ENCODE measurements at places on chromosomes 5 and 9. TPM values are rescaled to one million over a fixed set of nuclear protein-coding genes. Genes with fewer than 3 reads are reported as not detected.

DNA sequence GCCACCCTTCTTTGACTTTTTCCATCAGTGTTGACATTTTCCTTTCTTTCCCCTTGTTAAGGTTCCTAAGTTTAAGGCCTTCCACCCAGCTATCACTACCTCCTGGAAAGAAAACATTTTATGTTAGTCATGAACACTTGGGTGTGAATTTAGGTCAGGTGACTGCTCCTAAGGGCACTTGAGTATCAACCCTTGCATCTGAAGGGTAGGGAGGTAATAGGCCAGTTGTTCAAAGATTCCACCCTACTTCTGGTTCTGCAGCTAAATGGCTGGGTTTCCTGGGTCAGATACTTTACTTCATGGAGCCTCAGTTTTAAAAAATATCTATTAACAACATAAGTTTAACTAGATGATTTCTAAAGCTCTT, 49.1 kb upstream of the OSMR start:
- no peak for DNase-seq

The CORO2A gene
- 13.9 TPM for total RNA-seq

DNA sequence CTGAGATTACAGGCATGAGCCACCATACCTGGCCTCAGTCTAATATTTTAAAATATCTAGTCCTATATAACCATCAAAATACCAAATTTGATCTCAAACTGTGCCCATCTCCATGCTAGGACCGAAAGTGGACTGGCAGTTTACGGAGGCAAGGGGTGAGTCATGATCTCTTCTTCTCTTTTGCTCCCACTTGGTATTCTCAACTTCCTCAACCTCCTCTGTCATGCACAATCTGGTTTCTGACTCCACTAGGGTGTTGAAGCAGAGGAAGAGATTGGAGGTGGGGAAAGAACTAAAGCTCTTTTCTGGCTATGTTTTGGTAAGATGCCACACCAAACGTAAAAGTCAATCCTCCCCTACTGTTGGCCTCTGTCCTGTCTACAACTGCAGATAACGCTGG, 55.9 kb upstream of the CEMIP2 start:
- DNase-seq: no peak

- DNase-seq: no peak
These were observed 263.9 kb downstream of the SPOCK1 start for GRCh38 chr5:137234973-137235943.

DNA sequence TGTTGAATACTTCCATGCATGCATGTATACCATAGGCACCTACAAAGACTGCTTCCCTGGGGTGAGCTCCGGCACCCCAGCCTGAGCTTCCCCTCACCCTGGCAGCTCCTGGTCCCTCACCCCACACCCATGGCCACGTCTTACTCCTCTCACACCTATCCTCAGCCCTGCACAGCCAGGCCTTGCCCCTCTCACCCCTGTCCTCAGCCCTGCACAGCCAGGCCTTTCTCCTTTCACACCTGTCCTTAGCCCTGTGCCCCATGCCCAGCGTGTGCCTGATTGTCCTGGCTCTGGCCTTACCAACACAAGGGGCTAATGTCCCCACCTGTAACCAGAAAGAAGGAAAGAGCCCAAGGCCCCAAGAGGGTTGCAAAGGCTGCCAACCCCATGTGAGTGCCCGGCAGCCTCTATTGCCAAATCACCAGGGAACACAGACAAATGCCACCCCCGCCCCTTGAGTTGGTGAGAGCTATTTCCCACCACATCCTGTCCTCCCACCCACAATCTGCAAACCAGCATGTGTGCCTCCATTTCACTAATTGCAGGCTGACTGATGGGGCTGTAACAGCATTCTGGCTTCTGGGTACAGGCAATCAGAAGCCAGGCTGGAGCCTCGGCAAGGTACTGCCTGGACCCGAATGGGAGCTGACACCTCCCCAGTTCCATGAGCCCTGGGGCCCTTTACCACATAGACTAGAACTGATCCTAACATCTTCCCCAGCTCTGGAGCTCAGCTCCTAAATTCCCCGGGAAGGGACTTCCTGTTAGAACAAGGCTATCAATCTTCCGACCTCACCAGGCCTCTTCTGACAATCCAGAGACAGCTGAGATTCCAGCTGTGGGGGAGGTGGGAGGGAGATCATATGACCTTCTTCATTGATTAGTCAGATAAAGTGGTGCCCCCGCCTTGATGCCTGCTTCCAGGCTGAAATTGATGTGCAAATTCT, 78.2 kb downstream of the FAM114A2 start:
- no peak for DNase-seq

DNA sequence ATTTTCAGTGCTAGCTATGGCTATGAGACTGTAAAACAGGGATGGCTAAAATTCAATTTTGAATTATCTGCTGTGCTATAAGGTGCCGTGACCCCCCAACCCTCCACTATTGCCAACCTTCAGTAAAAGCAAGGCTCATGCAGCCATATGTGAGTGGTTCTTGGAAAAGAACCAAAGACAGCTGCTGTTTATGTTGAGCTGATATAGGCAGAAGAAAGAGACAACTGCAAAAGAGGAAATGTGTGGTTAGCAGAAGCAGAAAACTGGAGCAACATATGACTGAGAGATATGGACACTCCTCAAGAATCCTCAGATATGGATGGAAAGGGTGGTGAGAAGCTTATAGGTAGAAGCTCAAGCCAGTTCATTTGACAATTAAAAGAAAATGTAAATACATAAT, 200.3 kb downstream of the TLE1 start:
- DNase-seq: no peak

DNA sequence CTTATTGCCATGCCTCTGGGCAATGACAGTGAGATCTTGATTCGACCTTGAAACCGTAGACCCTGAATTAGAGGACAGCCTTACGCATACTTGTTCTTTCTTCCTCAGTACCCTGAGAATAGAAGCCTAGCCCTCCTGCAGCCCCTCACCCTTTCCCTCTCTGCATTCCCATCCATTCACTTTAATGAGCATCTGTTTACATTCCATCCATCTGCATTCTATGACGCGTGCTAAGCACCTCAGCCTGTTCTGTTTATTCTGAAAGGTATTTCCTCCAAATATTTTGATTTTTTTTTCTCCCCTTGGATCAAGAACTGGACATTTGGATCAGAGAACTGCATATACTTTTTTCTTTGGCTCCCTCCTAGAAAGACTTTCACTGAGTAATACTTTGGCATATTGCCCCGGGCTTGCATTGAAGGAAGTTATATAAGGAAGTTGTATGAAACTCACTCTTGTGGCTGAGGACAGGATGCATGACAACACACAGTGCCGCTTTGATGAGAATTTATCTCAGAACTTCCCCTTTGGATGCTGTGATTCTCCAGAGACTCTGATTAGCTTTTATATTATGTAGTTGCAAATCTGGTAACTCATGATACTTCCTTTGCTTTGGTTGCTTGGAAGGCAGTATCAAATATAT, 15.7 kb downstream of the TMEM8B start:
- no peak for DNase-seq

The LHFPL2 gene
- total RNA-seq: 4.3 TPM

GRCh38 chr9:98175762-98176161, 16.7 kb downstream of the CORO2A start:
- DNase-seq: no peak

The HBEGF gene
- total RNA-seq: 3.2 TPM

The PFDN1 gene
- total RNA-seq: 35.2 TPM

DNA sequence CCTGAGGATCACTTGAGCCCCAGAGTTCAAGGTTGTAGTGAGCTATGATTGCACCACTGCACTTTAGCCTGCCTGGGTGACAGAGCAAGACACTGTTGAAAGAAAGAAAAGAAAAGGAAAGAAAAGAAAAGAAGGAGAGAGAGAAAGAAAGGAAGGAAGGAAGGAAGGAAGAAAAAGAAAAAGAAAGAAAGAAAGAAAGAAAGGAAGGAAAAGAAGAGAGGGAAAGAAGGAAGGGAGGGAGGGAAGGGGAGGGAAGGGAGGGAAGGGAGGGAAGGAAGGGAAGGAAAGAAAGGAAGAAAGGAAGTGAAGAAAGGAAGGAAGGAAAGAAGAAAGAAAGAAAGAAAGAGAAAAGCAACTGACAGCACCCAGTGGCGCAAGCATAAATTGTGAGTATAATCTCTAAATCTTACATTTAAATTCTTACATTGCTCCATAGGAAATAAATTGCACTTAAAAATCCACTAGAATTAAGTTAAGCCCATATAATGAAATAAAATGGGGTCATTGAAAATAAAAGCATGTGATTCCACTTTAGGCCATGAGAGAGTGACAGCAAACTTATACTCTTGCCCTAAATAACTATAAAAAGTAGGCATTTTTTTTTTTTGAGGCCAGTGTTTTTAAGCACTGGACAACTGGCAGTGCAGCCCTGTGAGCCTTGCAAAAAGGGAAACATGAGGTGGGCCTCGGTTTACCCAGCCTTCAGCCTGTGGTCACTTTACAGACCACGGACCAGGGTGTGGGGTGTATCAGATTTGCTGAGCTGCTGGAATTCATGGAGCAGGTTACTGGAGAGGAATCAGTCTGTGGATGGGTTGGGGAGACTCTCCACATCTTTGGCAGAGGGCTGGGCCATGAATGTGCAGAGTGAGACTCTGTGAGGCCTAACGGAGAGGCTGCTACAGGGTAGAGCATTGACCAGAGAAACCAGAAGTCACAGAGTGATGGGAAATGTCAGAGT, 175.5 kb downstream of the TTLL11 start:
- no peak for DNase-seq

The SHISAL2B gene
- not detected for total RNA-seq

GRCh38 chr9:100322954-100323536, 29.7 kb downstream of the TEX10 start:
- peak; percentile 7 for DNase-seq

DNA sequence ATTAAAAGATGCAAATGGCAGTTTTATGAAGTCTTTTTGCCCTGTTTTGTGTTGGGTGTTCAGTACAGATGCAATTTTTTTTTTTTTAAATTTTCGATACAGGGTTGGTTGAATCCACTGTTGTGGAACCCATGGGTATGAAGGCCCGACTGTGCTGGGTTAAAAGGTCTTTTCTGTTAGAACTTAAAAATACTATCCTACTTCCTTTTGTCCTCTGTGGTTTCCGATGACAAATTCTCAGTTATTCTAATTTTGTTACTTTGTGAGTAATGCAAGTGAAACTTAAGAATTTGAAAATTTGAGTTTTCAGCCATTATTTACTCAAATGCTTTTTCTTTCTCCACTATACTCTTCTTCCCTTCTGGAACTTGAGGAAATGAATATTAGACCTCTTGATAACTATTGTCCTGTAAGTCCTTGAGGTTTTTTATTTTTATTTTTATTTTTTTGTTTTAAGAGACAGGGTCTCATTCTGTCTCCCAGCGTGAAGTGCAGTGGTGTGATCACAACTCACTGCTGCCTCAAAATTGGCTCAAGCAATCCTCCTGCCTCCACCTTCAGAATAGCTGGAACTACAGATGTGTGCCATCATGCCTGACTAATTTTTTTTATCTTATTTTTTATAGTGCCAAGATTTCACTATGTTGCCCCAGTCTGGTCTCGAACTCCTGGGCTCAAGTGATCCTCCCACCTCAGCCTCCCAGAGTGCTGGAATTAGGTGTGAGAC, 67.5 kb downstream of the ZCCHC7 start:
- no peak for DNase-seq

The NPR3 gene
- total RNA-seq: 0.50 TPM

DNA sequence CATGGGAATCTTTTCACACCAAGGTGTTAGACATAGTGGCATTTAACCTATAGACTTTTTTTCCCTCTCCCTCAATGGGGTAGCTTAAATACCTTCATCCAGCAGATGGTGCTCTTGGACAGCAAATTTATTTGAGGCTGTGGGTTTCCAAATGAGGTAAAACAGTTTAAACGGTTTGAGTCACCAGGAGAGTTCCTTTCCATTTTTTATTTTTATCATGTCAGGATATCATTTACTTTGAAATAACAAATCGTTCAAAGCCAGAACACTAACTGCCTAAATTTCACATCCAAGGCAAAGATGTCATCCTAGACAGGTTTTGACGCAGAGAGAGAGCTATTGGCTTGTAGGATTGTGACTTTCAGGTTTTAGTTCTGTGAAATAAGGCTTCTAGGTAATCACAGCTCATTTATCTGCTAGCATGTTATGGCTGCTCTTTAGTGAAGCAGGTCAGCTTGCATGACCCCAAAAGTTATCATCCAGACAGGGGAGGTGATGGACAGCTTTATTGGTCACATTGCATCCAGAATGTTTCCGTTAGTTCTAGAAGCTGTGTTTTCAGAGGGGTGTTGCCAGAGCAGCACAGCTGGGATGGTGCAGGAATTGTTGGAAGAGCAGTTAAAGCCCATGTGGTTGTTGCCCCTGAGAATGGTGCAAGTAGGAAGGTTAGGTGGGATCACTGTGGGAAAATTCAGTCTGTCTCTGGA, 69.8 kb downstream of the KDM4C start:
- DNase-seq: no peak

The PFN3 gene
- not detected for total RNA-seq

GRCh38 chr5:95975703-95976102, 14.1 kb upstream of the ELL2 start:
- DNase-seq: no peak

- DNase-seq: no peak
These were observed 86.5 kb downstream of the KLHL3 start for GRCh38 chr5:137649228-137649935.

GRCh38 chr9:38175423-38175822, 106.4 kb upstream of the SHB start:
- no peak for DNase-seq

- DNase-seq: no peak
These were observed 116.8 kb downstream of the ARHGAP26 start for GRCh38 chr5:142886956-142887355.

DNA sequence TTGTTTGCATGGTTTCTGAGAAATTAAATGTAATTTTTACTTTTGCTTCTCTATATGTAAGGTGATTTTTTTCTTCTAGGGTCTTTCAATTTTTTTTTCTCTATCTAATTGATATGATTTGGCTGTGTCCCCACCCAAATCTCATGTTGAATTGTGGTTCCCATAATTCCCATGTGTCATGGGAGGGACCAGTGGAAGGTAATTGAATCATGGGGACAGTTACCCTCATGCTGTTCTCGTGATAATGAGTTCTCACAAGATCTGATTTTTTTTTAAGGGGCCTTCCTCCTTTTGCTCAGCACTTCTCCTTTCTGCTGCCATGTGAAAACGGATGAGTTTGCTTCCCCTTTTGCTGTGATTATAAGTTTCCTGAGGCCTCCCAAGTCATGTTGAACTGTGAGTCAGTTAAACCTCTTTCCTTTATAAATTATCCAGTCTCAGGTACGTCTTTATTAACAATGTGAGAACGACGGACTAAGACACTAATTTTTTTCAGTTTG, 150.8 kb downstream of the MTRR start:
- no peak for DNase-seq

DNA sequence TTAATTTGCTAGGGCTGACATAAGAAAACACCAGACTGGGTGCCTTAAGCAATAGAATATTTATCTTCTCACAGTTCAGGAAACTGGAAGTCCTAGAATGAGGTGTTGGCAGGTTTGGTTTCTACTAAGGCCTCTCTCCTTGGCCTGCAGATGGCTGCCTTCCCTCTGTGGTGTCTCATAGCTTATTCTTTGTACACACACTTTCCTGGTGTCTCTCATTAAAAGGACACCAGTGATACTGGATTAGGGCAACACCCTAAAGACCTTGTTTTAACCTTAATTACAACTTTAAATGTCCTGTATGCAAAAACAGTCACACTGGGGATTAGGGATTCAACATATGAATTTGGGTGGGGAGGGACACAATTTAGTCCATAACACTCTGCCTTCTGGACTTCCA, 25.1 kb downstream of the NUTM2F start:
- DNase-seq: no peak

- DNase-seq: no peak
These were observed 41.8 kb downstream of the MAST4 start for GRCh38 chr5:66637994-66638393.

GRCh38 chr5:90055831-90056328, 353.7 kb downstream of the CETN3 start:
- DNase-seq: no peak

GRCh38 chr5:180389252-180390101, 36.3 kb upstream of the GFPT2 start:
- no peak for DNase-seq

Data from T-helper 17 cell (primary cell).